ENCODE measurements at places on chromosomes 2 and 18. TPM values are rescaled to one million over a fixed set of nuclear protein-coding genes. Genes with fewer than 3 reads are reported as not detected.

- H3K27ac ChIP-seq, result no peak overlapping the region
- no peaks in the 10 kb centered on the region for H3K4me1 ChIP-seq
- DNase-seq, result no peak
- no peak overlapping the region for H3K4me3 ChIP-seq
- H3K36me3 ChIP-seq, result peaks cover 63% of the 10 kb centered on the region
Observed at GRCh38 chr2:5387406-5387805, 304.8 kb upstream of the SOX11 start.

DNA sequence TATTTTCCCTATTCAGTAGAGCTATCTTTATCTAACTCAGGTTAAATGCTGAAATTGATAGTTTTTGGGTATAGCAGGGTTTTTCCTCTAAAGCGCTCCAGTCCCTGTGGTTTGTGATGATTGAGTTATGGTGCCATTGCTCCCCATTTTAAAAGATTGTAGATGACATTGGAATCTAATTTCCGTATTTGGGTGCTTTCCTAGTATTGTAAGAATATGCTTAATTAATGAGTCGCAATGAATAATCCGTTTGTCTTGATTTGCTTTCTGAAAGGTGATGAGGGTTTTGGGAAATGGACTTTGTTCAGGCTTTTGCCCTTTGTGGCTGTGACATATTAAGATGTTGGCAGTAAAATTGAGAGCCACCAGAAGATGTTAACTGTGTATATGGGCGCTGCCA lies 3.9 kb downstream of the RPS7 start:
- H3K4me1 ChIP-seq, result peaks cover 32% of the 10 kb centered on the region
- H3K27ac ChIP-seq, result peak overlapping the region; percentile 42
- H3K4me3 ChIP-seq, result peak overlapping the region; percentile 4
- H3K36me3 ChIP-seq, result peaks cover 80% of the 10 kb centered on the region

- no peak for DNase-seq
- no peaks in the 10 kb centered on the region for H3K27me3 ChIP-seq
- H3K4me3 ChIP-seq, result no peak overlapping the region
- H3K36me3 ChIP-seq, result peaks cover 38% of the 10 kb centered on the region
Observed at GRCh38 chr18:2169656-2170055, 401.6 kb downstream of the METTL4 start.

DNA sequence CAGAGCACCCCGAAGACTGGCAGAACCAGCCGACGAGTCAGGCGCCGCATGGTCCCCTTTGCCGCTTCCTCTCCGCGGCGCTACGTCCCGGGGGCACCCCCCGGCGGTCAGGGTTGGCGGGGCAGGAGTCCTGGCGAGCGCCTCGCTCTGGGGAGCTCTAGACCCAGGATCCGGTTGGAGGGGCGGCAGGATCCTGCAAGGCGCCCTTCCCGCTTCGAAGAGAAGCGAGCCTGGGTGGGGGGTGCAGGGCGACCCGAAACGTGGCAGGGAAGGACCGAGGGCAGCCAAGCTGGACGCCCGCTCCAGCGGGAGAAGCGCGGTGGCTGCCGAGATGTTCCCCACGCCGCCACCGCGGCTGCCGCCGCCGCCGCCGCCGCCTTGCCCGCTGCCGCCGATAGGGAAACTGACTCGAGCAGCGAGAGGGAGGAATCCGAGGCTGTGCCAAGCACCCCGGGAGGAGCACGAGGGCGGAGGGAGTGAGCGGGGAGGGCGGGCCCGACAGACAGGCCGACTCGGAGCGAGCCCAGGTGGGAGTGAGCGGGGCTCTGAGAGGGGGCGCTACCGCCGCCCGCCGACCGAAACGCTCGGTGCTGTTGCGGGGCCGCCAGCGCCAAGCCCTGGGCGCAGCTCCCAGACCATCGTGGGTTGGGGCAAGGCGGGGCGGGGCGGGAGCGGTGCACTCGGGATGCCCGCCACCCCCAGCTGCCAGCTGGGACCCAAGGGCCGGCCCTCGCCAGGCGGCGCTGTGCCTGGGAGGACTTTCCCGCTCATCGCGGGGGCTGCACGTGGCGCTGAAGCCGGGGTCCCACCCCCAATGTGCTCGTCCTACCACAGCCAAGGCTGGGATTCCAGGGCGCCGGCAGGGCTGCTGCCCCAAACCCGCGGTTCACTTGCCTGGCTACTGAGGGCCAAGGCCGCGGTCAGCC lies at the start of gene GALNT14:
GALNT14 (minus strand) TSS at position 404 of the 926 bp plus-strand sequence; CDS start at position 50, 354 bp downstream.
- no peak within 1 kb of the TSS for H3K27ac ChIP-seq
- peak; percentile 74 for DNase-seq
- peak within 1 kb of the TSS; percentile 74 for H3K4me3 ChIP-seq
- H3K36me3 ChIP-seq, result no peaks in the 10 kb centered on the region
- H3K4me1 ChIP-seq, result peaks cover 26% of the 10 kb centered on the region
- H3K27me3 ChIP-seq, result peaks cover 78% of the 10 kb centered on the region

DNA sequence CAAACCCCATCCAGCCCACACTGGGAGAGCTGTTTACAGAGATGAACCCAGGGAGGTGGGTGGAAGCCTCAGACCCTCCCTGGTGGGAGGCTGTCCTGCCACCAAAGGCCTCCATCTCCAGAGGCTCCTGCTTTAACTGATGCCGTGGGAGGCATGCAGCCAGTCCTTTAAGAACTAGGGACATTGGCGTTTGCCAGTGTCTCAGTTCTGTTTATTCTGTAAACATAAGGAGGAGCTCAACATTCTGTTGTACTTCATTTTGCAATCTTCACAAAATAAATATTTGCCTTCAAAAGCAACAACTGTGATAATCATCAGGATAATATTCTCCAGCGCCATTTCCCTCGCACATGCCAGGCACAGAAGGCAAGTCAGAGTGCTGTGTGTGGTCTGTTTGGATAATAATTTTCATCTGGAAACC lies 6.8 kb downstream of the EDAR start:
- no peaks in the 10 kb centered on the region for H3K27me3 ChIP-seq
- no peaks in the 10 kb centered on the region for H3K36me3 ChIP-seq
- H3K4me1 ChIP-seq, result peaks cover 6% of the 10 kb centered on the region
- H3K4me3 ChIP-seq, result no peak overlapping the region
- no peak for DNase-seq
- H3K27ac ChIP-seq, result no peak overlapping the region

DNA sequence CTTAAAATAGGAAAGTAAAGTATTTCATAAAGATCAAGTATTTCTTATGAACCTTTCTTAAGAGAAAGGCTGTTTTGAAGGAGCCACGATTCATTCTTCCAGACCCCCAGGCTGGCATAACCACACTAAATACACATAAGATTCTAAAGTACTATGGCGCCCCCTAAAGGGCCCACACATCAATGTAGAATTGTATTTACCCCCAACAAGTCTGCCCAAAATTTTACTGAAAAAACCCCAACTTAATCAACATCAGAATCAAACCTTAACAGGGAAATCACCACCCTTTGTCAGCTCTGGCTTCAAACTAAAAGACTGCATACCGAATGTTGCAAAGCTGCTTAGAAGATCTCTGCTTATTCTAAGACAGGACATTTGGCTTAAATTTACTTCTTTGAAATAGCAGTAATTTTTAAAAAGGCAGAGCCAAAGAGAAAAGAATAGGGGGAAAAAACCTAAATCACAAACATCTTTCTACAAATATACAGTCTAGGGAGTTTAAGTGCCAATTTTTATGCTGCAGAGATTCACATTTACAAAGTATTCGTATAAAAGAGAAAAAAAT lies 20.4 kb upstream of the BCL2 start:
- peaks cover 54% of the 10 kb centered on the region for H3K36me3 ChIP-seq
- peaks cover 21% of the 10 kb centered on the region for H3K4me1 ChIP-seq
- peak; percentile 47 for DNase-seq

DNA sequence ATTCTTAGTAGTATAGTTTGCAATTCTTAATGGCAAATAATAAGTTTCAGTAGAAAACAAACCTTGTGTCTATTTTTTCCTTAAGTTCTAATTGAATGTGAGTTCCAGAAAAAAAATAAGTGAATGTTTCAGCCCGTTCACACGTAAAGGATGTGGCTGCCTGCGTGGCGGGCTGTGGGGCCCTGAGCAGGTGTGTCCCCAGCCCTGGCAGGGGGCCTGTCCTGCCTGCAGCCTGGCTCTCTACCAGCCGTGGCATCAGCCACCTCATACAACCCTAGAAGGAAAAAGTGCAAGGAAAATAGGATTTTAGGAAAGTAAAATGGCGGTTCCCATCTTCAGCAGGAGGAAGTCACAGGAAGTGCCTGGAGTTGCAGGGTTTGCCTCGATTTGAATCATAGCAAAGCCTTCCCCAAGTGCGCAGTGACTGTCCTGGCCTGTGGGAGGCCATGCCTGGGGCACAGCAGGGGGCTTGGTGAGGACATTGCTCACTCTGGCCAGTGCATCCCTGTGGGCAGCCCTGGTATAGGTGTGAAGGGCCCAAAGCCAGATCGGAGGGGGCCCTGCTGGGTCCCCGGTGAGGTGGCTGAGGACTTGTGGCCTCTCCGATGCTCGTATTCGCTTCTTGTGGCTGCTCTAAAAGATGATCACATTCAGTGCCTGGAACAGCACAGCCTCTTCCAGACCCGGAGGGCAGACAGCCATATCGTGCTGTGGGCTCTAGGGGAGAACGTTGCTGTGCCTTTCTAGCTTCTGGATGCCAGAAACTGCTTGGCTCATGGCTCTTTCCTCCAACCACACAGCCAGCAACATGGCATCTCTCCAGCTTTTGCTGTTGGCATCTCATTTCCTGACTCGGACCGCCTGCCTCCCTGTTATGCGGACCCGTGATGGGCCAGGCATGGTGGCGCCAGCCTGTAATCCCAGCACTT lies 12.6 kb downstream of the DTYMK start:
- DNase-seq, result peak; percentile 36
- H3K27ac ChIP-seq, result peak overlapping the region; percentile 91
- no peaks in the 10 kb centered on the region for H3K27me3 ChIP-seq
- peaks cover 2% of the 10 kb centered on the region for H3K4me1 ChIP-seq
- peaks cover 38% of the 10 kb centered on the region for H3K36me3 ChIP-seq
- no peak overlapping the region for H3K4me3 ChIP-seq

DNA sequence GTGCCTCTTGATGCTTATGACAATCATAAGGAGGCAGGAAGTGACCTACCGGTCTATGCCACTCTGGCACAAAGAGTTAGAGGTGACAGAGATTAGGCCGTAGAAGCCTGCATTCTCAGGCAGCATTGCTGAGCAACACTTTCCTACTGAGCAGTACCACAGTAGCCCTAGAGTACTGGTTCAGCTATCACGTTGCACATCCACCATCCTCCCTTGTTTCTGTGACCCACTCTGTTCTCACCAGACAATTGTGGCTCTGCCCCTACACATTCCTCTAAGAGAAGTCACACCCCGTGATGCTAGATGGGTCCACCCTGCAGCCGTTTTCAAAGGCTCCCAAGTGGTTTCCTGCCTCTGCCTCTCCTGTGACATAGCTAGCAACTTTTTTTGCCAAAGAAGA lies 22.6 kb upstream of the SUCLG1 start:
- no peak overlapping the region for H3K4me3 ChIP-seq
- H3K36me3 ChIP-seq, result peaks cover 13% of the 10 kb centered on the region
- H3K4me1 ChIP-seq, result no peaks in the 10 kb centered on the region

DNA sequence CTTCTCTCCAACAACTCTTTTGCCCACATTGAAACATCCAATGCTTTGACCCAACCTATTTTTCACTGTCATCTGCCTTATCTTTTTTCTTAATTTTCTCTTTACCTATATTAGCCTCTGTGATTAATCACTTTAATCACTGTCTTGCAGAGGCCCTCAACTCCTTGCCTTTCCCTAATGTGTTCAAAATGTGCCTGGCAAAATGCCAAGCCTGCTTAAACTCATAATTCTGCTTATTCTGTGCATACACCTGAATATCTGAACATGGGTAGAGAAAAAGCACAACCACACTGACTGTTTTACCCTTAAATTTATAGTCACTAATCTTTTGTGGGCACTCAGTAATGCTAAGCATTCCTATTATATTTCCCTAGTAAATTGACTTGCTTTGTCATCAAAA lies 63.0 kb upstream of the GALNT13 start:
- no peak overlapping the region for H3K27ac ChIP-seq
- no peak for DNase-seq
- H3K36me3 ChIP-seq, result no peaks in the 10 kb centered on the region

- no peak overlapping the region for H3K4me3 ChIP-seq
- no peaks in the 10 kb centered on the region for H3K27me3 ChIP-seq
- H3K4me1 ChIP-seq, result no peaks in the 10 kb centered on the region
- H3K36me3 ChIP-seq, result no peaks in the 10 kb centered on the region
Observed at GRCh38 chr18:23765931-23766330, 76.7 kb downstream of the LAMA3 start.

GRCh38 chr2:199861132-199861774 lies 10.3 kb upstream of the FTCDNL1 start:
- peaks cover 12% of the 10 kb centered on the region for H3K4me1 ChIP-seq
- no peak overlapping the region for H3K27ac ChIP-seq
- no peaks in the 10 kb centered on the region for H3K36me3 ChIP-seq
- no peak for DNase-seq
- no peak overlapping the region for H3K4me3 ChIP-seq

DNA sequence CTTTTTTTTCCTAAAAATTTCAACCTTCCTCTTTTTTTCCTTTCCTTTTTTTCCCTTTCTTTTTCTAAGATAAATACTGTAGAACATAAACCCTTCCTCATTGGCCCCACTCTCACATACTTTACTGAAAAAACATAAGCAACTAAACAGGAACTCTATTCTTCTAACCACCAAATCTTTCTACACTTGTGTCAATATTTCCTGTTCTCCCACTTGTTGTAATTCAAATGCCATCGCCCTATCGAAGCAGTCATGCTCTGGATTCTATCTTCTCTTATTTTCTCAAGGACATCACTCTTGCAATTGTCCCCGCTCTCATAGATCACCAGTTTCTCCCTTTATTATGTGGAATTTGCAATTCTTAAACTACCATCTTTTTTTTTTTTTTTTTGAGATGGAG lies 20.2 kb upstream of the SSB start:
- H3K27ac ChIP-seq, result peak overlapping the region; percentile 12
- no peaks in the 10 kb centered on the region for H3K36me3 ChIP-seq
- H3K4me3 ChIP-seq, result no peak overlapping the region

GRCh38 chr2:239457586-239458445 lies 57.0 kb upstream of the HDAC4 start:
- peaks cover 19% of the 10 kb centered on the region for H3K36me3 ChIP-seq
- no peak overlapping the region for H3K4me3 ChIP-seq
- H3K27ac ChIP-seq, result no peak overlapping the region

GRCh38 chr2:43448011-43448821 lies 147.6 kb downstream of the THADA start:
- peaks cover 55% of the 10 kb centered on the region for H3K4me1 ChIP-seq
- DNase-seq, result no peak
- H3K4me3 ChIP-seq, result no peak overlapping the region
- no peaks in the 10 kb centered on the region for H3K27me3 ChIP-seq

- no peaks in the 10 kb centered on the region for H3K36me3 ChIP-seq
- H3K4me3 ChIP-seq, result no peak overlapping the region
- no peak overlapping the region for H3K27ac ChIP-seq
Observed at GRCh38 chr2:214543386-214543955, 132.6 kb downstream of the VWC2L start.

- no peak overlapping the region for H3K4me3 ChIP-seq
- no peaks in the 10 kb centered on the region for H3K27me3 ChIP-seq
- H3K27ac ChIP-seq, result no peak overlapping the region
- H3K4me1 ChIP-seq, result peaks cover 27% of the 10 kb centered on the region
- peaks cover 5% of the 10 kb centered on the region for H3K36me3 ChIP-seq
Observed at GRCh38 chr2:233404222-233404621, 49.9 kb downstream of the DGKD start.

COL4A3 gene
- total RNA-seq, result 1.1 TPM

PROM2 gene
- total RNA-seq, result 11.8 TPM

QPCT gene
- total RNA-seq, result 19.5 TPM

LIMS2 gene
- total RNA-seq, result 2.5 TPM

TP53I3 gene
- total RNA-seq, result 33.1 TPM

LCT gene
- not detected for total RNA-seq

SLC5A7 gene
- total RNA-seq, result not detected

CYP27C1 gene
- total RNA-seq, result 2.9 TPM

LYG1 gene
- 0.35 TPM for total RNA-seq

Data from WTC11 (cell line).